ENCODE measurements at places on chromosomes 6 and 20.

DNA sequence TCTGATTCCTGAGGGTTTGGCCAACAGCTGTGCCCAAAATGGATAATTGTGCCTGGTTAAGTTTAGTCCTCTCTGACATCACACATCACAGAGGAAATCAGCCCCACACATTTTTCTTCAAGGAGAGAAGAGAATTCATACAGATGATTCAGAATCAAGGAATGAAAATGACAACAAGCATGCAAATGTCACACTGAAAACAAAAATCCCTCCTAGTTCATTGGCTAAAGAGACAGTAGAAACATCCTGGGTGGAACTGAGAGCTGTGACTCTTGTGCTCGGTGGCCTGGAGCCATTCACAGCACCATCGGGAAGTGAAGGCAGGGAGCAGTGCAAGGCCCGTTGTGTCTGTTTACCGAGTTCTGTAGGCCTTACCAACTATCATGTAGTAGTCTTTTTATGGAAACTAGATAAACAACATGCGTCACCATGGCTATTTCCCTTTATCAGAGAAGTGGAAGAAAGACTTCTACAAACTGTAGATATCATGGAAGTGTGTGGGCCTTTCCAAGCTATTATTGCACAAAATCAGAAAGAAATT, 81.7 kb upstream of the TENT5A start:
- DNase-seq = no peak

GRCh38 chr6:84228198-84228543, 728 bp upstream of the CEP162 start:
- DNase-seq = no peak

DNA sequence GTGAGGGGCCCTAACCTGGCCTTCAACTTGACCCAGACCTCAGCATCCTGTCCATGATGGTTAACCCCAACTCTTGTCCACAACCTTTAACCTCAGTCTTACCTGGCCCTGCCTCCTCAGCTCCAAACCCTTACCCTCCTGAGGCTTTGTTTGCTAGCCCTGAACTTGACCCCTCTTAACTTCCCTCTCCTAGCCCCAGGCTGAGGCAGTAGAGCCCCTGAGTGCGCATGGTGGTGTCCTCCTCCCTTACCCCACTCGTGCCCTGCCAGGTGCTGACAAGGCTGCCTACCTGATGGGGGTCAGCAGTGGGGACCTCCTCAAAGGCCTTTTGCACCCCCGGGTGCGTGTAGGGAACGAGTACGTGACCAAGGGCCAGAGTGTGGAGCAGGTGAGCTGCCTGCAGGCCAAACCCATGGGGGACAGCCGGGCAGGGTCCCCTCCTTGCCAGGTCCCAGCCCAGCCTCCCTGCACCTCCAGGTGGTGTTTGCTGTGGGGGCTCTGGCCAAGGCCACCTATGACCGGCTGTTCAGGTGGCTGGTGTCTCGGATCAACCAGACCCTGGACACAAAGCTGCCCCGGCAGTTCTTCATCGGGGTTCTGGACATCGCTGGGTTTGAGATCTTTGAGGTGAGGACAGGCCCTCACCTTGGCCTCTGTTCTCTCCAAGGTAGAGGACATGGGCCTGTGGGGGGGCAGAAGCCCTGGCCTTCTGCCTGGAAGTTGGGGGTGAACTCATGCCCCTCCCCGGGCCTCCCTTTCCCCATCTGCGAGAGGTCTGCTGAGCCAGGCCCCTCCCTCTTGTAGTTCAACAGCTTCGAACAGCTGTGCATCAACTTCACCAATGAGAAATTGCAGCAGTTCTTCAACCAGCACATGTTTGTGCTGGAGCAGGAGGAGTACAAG, 31.9 kb downstream of the MYH7B start:
- no peak for DNase-seq

DNA sequence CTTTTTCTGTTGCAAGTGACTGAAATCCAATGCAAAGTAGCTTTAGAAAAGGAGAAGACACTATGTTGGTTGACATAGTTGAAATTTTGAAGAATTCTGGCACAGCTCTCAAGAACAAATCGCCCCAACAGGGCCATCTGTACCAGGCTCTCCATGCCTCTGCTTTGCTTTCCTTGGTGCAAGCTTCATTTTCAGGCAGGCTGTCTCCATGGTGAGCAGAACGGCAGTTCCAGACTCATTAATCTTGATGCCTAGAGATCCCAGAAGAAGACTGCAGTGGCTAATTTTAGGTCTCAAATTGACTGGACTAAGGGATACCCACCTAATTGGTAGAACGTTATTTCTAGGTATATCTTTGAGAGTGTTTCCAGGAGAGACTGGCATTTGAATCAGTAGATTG, 950.7 kb upstream of the FLRT3 start:
- no peak for DNase-seq

GRCh38 chr6:32166411-32167061, 2.1 kb downstream of the EGFL8 start:
- DNase-seq = no peak

DNA sequence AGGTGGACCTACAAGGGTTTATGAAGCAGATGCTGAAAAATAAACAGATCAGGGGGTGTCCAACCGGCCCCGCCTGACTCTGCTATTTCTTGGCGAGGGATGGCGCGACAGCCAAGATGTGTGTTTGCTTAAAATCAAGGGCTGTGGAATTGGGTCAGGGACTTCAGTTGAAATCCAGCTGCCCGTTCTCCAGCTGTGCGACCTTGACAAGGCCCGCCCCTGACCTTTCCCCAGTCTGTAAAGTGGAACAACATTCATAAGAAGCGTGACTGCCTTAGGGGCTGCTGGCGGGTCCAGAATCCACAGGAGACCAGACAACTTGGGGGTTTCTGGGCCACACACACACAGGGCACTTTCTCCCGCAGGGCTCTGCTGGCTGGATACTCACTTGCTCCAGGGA, 517.5 kb downstream of the PREX1 start:
- no peak for DNase-seq

DNA sequence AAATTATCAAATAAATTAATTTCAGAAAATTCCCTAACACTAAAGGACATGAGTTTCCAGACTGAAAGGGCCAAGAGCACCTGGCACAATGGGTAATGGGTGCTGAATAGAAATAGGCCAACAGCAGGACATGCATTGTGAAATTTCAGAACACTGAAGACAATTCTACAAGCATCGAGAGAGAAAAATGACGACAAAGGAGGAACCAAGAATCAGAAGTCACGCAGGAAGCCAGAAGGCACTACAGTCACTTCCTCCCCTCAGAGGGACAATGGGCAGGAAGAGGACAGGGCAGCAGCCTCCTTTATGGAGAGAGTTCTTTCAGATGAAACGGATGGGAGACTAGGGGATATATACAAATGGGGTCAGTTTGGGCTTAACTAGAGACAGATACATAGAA, 29.6 kb downstream of the PCNA start:
- DNase-seq = no peak

DNA sequence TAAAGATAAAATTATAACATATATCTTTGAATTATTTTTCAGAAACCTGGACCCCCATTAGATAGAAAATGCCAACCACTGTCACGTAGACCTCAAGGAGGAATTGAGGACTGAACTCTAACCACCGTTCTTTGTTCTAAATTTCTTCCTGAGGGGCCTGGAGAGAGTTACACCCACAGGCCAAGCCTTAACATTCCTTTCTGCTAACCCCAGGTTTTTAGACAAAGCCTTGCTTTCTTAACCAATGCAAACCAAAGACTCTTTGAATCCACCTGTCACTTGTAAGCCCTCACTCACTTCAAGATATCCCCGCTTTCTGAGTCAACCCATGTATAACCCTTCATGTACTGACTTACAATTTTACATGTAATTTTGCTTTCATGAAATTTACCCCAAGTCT, 41.0 kb downstream of the SNX14 start:
- DNase-seq = no peak

GRCh38 chr20:46261456-46262253, 46.6 kb downstream of the CDH22 start:
- no peak for DNase-seq

DNA sequence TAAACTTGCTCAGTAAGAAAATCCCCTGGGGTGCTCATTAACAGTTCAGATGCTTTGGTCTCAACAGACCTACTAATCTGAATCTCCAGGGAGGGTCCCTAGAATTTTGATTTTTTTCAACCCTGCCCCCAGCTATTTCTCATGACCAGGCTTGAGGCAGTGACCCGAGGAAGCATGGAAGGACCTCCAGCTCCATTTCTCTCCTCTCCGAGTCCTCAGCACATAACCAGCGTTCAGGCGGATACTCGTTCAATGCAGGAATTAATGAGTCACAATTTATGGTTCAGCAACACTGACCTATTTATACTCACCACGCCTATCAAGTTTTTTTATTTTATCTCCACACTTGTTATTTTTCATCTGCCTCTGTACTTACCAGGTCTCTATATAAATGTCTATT, 369.2 kb upstream of the CDH4 start:
- DNase-seq = no peak

DNA sequence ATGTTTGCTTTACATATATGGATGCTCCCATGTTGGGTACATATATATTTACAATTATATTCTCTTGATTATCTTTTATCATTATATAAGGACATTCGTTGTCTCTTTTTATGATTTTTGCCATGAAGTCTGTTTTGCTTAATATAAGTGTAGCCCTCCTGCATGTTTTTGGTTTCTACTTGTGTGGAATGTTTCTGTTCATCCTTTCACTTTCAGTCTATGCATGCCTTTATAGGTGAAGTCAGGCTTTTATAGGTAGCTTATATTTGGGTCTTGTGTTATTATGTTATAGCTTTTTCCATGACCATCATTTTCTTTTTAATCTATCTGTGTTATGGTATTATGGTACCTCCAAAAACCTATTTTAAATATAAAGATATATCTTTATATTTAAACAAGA, 612.5 kb upstream of the HS3ST5 start:
- DNase-seq = no peak

DNA sequence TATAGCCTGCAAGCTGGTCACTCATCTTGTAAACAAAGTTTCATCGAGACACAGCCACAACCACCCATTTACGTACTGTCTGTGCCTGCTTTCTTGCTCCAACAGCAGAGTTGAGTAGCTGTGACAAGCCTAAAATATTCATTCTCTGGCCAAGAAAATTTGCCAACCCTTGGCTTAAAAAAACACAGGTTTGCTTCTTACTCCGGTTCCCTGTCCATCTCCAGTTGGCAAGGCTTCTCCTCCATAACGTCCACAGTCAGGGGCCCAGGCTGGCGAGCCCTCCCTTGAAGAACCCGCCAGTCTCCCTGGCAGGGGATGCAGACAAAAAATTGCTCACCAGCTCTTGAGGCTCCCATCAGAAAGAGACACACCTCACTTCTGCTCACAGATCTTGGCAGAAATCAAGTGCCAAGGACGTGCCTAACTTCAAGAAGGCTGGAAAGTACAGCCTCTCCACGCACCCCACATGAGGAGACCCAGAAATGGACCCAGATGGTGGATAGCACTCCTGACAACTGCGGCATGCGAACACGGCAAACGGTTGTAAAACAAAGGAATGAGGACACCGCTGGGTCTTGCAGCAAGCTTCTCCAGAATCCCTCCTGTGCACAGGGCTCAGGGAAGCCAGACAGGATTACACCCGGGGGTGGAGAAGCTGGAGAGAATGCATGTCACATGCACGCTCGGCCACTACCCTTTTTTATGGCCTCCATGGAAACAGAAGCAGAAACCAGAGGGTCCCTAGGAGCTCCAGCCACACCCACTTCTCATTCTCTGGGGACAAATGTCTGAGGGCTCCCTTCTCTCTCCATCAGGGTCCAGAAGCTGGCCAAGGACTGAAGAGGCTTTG, 59.8 kb upstream of the SIRPA start:
- no peak for DNase-seq

- DNase-seq = no peak
These were observed 20.9 kb downstream of the IGF2R start for GRCh38 chr6:159989492-159990480.

DNA sequence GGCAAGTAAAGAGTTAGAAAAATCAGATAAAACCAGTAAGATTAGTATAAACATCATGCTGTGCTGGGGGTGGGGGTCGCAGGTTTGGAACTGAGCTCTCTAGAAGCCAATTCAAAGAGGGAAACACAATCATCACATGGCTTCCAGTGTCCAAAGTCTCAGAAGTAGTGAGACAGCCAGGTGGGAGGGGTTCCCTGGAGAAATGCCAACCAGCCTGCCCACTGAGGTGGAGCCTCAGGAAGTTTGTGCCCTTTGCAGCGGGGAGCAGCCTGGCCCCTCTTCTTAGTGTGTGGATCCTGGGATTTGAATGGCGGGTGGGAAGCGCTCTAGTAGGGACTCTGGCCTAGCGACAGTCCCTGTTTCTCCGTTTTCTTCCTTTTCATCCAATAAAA, 21.4 kb downstream of the C6orf15 start:
- no peak for DNase-seq

GRCh38 chr20:8322662-8323217, 190.7 kb downstream of the PLCB1 start:
- DNase-seq = no peak

GRCh38 chr6:156630613-156631302, 146.4 kb upstream of the ARID1B start:
- no peak for DNase-seq

GRCh38 chr6:3484192-3484591, 27.3 kb upstream of the SLC22A23 start:
- no peak for DNase-seq

DNA sequence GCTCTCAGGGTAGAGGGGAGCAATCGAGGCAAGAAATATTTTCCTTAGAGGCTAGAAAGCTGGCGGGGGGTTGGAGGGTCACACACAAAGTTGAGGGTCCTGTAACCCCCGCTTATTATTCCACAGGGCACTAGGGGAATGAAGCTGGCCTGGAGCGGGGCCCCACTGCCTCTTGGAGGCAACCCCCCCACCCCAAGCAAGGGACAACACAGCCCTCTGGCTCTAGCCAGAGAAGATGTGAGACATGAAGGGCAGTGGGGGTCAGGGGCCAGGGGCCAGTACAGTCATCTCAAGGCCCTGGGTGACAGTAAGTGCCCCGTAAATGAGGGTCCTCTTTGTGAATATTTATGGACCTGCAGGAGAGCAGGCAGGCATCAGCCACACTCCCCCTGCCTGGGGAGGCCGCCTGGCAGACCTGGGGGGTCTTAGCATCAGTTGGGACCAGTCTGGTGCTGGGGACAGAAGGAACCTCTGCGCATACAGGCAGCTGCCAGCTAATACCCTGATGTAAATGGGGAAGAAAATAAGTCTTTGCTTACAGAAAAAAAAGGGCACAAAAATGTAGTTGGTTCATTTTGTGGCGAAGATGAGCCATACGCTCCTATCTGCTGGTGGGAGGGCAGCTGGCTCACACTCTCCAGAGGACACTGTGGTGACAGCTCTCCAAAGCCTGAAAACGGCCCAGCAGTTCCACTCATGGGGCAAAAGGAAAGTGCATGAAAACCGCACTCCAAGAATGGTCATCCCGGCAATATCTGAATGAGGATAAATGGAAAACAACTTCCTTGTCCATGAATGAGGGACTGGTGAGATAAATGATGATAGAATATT, 21.9 kb downstream of the SPATA2 start:
- DNase-seq = no peak

DNA sequence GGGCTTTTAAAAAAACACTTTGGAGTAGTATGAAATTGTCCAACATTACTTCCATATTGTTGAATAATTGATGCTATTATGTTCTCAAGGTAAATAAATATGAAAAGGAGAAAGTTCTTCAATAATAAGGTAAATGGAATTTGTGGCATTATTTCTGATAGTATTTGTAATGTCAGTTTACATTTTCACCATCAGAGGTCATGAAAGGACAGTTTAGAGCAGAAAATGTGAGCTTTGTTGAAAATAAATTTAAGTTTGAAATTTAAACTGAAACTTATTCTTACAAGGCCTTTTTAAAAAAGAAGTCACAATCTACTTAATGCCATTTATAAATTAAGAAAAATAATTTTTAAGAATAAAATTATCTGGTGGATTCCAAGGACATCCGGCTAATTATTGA, 15.8 kb upstream of the CEP162 start:
- no peak for DNase-seq

- DNase-seq = no peak
These were observed 13.5 kb upstream of the SERPINB6 start for GRCh38 chr6:2984738-2985406.
